ENCODE measurements at places on chromosomes 5 and 9.

DNA sequence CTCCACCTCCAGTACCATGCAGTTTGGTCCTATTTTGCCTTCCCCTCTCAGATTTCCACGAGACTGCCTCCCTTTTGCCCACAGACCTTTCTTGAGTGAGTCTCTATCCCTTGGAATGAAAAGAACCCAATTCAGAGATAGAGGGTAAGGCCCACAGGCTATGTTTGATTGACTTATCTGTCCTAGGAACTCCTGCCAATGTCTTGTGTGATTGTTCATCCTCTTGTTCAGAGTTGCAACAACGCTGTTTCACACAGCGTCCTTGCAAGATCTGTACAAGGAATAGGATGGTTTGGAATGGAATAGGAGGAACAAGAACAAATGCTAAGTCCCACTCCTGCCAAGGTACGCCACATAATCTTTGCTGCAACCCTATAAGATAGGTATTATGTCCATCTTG, 142.2 kb upstream of the ABCA1 start:
- DNase-seq: no peak

GRCh38 chr5:62419609-62420008, 7.0 kb downstream of the IPO11 start:
- DNase-seq: no peak

DNA sequence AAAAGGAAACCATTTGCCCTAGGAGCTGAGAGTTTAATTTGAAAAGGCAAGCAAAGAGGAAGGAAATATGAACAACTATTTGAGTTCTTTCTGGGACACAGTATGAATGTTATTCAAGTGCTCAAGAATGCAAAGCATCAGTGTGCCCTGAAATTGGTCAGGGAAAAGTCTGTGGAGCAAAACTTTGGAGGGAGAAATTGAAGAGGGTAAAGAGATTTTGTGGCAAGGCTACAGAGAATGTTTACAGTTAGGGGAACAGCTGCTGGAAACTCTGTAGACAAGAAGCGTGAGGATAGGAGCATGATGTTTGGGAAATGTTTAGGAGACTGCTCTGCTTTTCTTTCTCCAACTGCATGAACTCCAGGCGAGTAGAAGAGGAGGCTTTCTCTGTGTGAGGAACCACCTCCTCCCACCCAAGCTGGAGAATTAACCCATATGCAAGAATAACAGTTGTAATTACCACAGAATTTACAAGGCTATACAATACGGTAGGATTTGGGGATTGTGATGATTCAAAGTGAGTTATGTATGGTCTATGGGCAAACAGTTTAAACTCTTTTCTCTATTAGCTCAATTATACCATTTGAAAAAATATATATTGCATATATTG, 75.4 kb upstream of the IL7R start:
- no peak for DNase-seq

- DNase-seq: no peak
Observed at GRCh38 chr5:124935065-124935464, 188.6 kb upstream of the ZNF608 start.

DNA sequence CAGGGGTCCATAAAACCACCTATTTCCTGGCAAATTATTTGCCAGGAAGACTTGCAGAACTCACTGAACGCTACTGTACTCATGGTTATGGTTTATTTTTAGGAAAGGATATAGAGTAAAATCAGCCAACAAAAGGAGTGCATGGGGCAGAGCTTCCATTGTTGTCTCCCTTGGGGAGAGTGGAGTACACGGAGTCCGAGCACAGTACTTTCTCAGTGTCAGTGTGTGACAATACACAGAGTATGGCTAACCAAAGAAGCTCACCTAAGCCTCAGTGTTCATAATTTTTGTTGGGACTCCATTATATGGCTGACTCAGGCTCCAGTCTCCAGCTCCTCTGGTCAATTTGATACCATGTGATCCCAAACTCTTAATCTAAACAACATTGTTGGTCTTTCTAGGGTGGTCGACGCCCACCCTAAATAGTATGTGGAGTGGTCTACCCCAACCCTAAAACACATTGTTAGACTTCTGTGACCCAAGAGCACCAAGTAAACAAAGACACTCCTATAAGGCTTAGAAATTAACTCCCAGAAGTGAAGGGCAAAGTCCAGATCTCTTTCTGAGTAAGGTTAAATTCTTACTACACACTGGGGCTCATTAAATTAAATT, 74.9 kb downstream of the SLC44A1 start:
- no peak for DNase-seq

DNA sequence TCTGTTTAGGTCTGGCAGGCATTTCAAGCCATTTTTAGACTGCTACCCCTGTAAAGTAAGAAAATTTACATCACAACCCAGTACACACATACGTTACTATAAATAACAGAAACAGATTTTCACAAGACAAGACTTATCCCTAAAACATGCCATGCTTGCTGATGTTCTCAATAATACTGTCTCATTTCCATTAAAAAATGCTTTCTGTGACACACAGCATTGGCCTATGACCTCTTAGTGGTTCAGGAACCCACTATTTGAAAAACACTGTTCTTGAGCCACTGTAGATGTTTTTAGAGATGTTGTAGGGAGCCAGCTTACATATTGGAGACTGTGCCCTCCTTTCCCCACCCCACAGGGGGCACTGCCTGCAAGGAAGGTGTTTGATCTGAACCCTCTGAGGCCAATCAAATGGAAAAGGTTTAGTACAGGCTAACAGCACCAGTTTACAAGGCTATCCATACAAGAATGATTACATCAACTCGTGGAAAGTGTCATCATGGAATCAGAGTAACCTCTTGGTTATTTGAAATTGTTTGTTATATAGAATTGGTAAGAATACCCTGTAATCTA, 30.8 kb downstream of the ZSWIM6 start:
- DNase-seq: no peak

DNA sequence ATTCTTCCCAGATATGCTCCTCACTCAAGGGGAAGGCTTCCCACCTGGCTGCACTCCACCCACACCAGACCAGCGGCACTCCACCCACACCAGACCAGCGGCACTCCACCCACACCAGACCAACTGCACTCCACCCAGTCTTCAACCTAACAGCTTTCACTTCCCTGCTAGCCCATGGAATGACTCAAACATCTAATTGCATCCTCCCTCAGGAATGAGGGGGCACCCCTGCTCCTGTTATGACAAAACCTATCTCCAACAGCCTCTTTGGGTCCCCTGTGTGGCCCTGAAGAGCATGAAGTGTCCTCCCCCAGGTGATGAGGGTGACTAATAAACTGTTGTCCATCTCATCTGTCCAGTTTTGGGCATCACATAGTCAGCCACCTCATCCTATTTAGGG, 556.6 kb upstream of the TUSC1 start:
- DNase-seq: no peak

- DNase-seq: no peak
Observed at GRCh38 chr9:2066312-2067273, 51.4 kb downstream of the SMARCA2 start.

DNA sequence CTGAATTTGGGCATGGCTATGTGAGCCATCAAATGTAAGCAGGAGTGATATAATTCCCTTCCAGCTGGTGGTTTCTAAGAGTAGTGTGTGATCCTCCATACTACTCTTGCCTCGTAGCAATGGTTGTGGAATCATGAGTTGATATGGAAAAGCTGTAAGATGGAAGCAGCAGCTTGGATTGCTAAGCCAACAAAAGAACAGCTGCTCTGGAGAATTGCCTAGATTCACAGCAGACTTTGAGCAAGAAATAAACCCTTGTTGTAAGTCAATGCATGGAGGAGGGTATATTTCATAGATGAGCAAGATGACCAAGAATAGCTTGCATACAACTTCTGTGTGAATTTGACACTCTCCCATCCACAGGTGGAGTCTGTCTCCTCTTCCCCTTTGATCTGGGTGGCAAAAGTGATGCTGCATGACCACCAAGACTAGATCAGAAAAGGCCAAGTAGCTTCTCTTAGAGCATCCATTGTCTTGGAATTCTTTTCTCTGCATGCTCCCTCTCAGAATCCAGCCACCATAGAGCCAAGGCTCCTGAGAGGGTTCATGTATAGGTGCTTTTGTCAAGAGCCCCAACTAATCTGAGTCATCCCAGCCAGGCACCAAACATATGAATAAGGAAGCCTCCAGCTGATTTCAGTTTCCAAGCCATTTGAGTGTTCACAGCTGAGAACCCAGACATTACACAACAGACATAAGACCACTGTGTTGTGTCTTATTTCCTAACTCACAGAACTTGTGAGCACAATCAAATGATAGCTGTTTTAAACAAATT, 79.0 kb downstream of the PRLR start:
- no peak for DNase-seq

DNA sequence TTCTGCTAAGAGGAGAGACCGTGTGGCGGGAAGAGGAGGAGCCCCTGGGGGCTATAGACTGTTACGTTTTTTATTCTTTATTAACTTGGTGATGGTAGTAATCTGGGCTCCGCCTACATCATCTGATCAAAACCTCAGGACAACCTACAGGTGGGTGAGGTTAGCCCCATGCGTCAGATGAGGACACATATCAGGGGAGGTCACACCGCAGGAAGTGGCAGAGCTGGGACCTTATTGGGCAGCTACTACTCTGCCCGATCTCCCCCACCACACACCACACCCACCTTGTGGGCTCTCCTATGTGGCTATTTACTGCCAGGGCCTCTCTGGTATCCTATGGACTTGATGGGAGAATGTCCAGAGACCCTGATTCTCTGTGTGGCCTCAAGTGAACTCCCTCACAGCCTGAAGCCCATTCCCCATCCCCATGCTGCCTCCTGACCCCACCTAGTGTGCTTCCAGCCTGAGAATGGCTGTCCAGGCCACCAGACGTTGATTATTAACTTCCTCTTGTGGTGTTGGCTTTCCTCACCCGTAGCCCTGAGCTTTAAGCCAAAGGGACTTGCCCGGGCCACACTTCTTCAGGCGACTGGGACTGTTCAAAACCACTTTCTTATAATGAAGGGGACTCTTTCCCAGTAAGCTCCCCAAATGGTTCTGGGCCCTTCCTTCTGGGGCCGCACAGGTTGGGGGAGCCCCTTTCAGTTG, 8.2 kb downstream of the UNC5A start:
- DNase-seq: no peak

- no peak for DNase-seq
Observed at GRCh38 chr9:18023332-18023731, 444.5 kb downstream of the SH3GL2 start.

DNA sequence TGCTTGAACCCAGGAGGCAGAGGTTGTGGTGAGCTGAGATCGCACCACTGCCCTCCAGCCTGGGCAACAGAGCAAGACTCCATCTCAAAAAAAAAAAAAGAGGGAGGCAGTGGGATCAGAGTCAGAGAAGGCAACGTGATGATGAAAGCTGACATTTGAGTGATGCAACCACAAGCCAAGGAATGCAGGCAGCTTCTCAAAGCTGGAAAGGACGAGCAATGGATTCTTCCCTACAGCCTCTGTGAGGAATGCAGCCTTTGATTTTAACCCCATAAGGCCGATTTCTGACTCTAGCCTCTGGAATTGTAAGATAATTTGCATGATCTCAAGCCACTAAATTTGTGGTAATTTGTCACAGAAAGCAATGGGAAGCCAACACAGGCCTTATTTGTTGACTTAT, 9.8 kb downstream of the TGFBI start:
- no peak for DNase-seq

- no peak for DNase-seq
Observed at GRCh38 chr5:67404256-67405100, 207.9 kb upstream of the CD180 start.

DNA sequence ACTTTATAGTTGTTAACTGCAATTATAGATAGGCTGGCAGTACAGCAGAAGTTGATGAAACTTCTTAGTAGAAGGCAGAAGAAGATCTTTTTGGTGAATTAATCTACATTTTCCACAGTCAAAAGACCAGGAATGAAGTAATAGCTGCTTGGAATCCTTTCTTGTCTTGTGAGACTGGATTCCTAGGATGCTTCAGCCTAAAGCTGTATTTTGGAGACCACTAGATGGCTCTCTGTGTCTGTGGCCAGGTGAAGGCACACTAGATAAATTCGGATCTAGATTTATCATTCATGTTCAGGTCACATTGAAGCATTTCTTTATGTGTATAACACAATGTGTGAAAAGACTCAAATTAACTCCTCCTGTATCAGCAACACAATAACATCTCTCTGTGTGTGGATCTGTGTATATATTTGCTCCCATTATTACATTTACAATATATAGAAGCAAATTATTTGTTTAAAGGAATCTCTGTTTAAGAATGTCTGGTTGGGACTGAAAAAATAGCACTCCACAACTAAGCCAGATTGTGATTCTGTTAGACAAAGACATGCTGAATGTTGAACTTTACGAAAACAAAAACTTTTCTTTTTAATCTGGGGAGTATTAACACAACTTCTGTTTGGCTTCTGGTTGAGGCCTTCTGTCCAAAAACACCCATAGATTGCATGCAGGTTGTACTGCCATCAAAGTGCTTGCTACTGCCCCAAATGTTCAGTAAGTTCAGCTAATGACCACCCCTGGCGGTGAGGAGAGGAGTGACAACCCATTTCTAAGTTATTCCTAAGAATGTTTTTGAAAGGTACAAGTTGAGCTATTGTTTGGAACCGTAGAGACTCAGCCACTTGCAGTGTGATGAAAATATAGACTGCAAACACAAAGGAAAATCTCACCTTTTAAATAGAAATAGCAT, 10.6 kb downstream of the GRIN3A start:
- DNase-seq: no peak

GRCh38 chr5:136129445-136129844, 3.2 kb upstream of the SMAD5 start:
- no peak for DNase-seq

- no peak for DNase-seq
Observed at GRCh38 chr5:13910637-13911288, 33.7 kb downstream of the DNAH5 start.

- DNase-seq: peak; percentile 78
Observed at GRCh38 chr9:129568560-129569501, 52.1 kb downstream of the C9orf50 start.

DNA sequence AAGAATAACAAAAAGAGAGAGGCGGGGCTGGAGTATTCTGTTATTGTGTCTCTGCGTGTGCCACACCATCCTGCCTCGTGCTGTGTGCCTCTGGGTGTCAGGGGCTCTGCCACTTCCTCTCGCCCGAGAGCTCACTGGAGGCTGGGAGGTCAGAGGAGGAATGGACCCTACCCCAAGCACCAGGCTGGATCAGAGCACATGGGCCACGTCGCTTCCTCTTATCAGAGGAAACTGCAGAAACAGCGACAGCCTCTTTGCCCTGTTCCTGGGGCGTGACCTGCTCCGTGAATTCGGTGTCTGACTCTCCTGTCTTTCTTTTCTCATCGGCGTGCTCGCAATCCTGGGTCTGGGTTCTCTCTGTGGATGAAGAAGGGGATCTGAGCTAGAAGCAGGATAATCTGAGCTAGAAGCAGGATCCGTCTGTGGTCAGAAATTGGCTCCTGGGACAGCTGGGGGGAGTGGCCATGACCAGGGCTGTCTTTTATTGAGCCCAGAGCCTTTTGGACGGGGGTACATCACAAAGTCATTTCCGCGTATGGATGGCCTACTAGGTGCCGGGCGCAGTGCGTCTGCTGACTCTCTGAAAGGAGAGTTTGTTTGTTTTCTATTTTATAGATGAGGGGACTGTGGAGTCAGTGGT, 150.3 kb upstream of the COL5A1 start:
- no peak for DNase-seq

GRCh38 chr5:132473668-132474067, 16.9 kb downstream of the IRF1 start:
- peak; percentile 17 for DNase-seq

GRCh38 chr9:131773911-131774379, 34.1 kb upstream of the RAPGEF1 start:
- DNase-seq: peak; percentile 59

- no peak for DNase-seq
Observed at GRCh38 chr5:140321796-140322195, 18.9 kb upstream of the PFDN1 start.

Data from ovary (tissue), 10 donors.